Activated naive CD4-positive, alpha-beta T cell treated with anti-CD3 and anti-CD28 coated beads, Interleukin-2, amount 10 ng/mL, durations not matched to agents 7 days and 5 days (primary cell): ENCODE measurements at places on chromosomes 6 and 20.

DNA sequence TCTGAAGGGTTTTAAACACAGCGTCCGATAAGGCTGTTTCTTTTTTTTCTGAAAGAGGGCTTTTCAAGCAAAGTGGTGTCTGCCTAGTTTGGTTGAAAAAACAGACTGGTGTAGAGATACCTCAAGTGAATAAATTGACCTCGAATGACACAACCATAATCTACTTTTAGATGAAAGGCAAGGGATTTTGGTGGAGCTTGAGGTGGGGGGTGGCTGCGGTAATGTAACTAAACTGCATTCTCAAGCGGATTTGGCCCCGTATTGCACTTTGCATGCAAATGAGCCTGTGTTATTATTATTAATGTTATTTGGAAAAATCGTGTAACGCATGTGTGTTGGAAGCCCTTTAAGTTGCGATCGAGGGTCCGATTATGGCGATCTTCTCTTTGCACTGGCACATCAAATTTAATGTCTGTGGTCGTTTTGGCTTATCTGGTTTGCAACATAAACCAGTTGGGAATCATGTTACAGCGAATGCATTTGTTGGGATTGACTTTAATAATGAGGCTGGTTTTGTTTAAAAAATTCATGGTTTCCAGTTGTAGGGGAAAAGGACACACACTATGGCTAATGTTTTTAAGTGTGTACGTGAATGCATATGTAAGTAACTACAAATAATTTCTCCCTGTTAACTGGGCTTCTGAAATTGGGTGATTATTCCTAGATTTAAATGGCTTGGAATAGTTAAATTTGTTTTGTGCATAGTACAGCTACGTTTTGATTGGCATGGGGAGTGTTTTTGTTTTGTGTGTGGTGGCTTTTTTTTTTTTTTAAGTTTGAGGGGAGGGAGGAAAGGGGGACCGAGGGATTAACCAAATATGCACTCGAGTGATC is 1.0 kb downstream of the JARID2 start:
- peak; percentile 57 for DNase-seq

- DNase-seq, result no peak
Measured at GRCh38 chr20:31747640-31748039, 8.6 kb downstream of the TPX2 start.

DNA sequence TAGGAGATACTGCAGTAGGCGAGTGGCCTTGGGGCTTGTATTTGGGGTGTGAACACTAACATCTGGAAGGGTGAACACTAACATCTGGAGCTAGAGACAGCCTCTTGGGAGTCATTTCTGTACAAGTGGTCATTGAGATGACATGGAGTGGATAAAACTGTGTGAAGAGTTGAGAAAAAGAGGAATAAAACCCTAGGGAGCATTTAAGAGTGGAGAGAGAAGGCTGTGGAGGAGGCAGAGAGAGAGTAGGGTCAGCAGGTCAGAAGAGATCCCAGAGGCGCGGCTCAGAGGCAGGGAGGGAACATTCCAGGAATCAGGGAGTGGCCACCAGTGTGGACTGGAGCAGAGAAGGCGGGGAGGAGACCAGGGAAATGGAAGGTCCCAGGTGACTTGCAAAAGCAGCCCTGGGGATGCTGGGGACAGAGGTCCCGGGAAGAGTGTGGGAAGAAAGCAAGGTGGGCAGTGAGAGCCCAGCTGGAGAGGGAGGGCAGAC is 202.0 kb upstream of the RNF24 start:
- DNase-seq, result no peak

DNA sequence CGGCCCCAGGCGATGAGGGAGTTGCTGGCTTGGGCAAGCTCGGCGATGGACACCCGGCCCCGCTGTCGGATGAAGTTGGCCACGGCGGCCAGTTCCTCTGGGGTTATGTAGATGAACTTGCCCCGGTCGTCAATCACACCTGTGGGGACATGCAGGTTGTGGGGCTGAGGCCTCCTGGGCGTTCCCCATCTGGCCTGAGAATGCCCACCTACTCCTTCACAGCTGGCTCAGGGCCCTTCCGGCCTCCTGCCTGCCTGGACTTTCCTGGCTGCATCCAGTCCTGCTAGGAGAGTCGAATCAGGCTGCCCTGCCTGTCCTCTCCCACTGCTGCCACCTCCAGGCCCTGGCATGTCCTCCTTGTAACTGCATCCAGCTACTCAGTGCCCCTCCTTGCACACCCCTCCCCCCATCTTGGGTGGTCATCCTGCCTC is 13.8 kb downstream of the DDRGK1 start:
- no peak for DNase-seq

DNA sequence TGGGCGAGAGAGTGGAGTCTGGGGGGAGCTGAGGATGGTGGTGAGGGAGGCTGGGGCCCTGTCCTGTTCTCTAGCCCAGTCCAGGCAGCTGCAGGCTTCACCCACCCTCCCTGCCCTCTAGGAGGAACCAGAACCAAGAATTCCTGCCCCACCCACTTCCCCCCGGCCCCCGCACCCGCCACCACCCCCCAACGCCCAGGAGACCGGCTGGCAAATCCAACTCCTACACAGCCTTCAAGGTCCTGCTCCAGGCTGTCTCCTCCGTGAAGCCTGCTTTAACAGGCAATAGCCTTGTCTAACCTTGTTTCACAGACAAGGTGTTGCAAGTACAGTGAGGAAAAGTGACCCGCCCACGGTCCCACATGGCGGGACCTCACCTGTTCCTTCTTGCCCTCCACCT is 2.4 kb downstream of the SPDEF start:
- no peak for DNase-seq
